Lower lobe of right lung (tissue), 2 donors: ENCODE measurements at places on chromosomes 5 and 9.

GRCh38 chr9:18689921-18690320 is 216.0 kb downstream of the ADAMTSL1 start:
- no peak for DNase-seq

DNA sequence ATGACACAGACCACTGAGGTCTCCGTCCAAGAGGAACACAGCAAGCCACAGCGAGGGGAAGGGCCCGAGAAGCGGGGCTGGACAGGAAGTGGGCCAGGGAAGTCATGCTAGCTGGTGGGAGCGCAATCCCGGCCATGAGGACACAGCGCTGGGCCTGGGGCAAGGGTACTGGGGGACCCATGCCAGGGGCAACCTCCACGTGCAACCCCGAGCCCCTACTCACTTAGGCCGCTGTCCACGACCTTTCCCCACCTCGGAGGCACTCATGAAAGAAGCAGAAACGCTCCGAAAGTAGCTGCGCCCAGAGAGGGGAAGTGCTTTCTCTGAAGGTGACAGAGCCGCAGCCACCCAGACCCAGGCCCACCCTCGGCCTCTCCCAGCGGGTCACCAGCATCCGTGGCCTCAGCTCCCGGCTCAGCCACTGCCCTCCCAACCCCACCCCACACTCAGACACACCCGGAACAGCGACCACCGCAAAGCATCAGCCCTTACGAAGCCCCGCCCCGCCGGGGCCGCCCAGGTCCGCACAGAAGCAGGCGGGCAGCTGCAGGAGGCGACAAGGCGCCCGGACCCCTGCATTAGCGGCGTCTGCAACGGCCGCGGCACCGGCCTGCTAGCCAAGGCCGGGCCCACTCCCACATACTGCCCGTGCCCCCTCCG is 782 bp downstream of the BICD2 start:
- DNase-seq = peak; percentile 68

DNA sequence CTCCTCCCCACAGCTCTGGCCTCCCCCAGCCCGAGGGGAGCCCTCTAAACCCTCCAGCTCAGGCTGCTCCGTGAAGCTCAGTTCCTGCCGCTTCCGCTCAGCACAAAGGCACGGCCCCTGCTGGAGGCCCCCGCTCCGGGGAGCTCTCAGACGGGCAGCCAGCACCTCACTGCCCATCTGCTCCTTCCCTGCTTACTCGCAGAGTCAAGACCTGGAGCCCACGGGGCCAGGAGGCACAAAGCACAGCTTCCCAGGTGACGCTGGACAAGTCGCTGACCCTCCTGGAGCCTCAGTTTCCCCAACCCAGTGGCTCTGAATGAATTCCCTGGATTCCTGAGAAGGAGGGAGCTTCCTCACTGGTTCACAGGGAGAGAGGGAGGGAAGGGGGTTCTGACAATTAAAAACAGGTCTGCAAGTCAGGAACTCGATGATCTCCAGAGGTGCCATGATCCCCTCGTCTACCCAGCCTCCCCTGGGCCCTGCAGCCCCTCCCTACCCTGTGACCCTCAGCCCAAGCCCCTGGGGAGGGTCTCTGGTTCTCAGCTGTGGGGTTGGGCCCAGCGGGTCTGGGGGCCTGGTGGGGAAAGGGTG is 36.2 kb downstream of the VAV2 start:
- peak; percentile 50 for DNase-seq

GRCh38 chr9:91775011-91775707 is 174.9 kb downstream of the ROR2 start:
- DNase-seq = peak; percentile 66

DNA sequence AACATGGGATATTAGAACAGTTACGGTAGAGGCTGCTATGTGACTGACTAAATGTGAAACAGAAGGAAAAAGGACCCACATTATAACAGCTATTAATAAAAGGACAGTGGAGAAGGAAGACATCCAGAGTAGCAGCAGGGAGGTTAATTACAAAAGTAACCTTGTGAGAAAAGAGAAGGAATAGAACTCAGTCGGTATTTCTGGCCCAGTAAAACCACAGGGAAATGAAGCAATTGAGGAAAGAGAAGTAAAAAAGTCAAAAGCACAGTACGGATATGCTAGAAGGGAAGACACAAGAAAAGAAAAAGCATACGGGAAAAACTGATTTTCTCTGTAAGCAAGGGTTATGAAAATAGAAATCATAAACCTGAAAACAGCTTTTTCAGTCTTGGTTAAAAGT is 164.7 kb downstream of the RFX3 start:
- no peak for DNase-seq

DNA sequence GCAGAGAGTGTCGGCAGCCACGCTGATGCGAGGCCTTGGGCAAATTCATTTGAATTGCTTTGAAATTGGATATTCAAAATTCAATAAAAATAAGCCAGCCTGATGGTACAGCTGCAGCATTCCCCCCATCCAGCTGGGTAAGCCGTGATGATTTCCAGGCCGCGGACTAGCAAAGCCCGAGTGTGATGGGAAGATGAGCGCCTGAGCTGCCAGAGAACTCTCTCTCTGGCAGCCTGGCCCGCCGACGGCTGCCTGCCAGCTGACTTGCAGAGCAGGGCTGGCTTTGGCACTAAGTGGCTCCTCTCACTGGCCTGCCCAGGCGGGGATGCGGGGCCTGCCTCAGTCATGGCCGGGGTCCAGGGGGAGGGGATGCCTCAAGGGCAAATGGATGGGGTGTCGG is 268.3 kb upstream of the WWC1 start:
- DNase-seq = no peak
